CD4-positive, alpha-beta T cell treated with Interferon alpha-2 for 1 hour (primary cell): ENCODE measurements at places on chromosomes 12 and 14.

- DNase-seq = peak; percentile 85
These were observed 79.9 kb downstream of the HECTD1 start for GRCh38 chr14:31127690-31128089.

DNA sequence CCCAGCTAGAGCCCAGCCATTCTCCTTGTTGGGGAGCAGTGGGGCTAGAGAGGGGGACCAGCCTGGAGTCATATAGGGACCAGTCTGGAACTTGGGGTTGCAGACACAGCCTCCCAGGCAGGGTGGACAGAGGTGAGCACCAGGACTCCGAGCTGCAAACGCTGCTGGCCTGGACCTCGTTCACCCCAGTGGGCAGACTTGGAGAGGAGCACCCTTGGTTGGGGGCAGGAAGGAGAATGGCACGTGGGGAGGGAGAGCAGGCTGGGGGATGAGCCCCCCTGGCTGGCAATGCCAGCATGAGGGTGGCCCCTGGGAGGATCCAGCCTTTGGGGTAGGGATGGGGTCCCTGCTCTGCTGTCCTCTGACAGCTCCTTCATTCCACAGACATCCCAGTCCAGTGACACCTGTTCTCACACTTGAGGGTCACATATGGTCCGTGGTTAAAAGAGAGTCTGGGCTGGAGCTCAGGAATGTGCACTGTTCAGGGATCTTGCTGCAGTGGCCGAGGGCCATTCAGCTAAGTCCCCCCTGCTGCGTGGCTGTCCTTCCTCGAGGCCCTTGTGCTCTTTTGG is 2.8 kb downstream of the LBHD2 start:
- DNase-seq = no peak

DNA sequence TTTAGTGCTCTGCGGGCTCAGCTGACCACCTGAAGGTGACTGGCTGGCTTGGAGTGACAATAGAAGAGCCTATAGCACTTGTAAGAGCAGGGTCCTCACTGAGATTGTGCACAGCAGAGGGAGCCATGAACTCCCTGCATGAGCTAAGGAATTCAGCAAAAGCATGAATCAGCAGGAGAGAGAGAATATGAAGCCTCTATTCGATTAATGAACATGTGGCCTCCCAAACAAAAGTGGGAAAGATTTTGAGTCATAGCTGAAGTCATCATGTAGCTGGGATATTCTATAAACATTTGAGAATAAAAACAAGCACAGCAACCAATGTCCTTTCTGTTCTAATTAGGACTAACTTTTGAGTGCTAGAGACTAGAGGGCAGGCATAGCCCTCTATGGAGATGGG is 626.6 kb downstream of the DIO2 start:
- no peak for DNase-seq

- DNase-seq = peak; percentile 9
These were observed 337.9 kb downstream of the AACS start for GRCh38 chr12:125402874-125403789.

- no peak for DNase-seq
These were observed 248.8 kb downstream of the KCNH5 start for GRCh38 chr14:62796431-62796830.

- DNase-seq = no peak
These were observed 109.1 kb downstream of the DYRK2 start for GRCh38 chr12:67757651-67758050.

GRCh38 chr12:121793440-121793837 is at the start of gene RHOF:
Gene RHOF, minus strand, starts transcription at chr12:121793688. Its CDS starts 55 bp downstream, at chr12:121793633.
- DNase-seq = peak; percentile 59

- no peak for DNase-seq
These were observed 36.3 kb upstream of the SLC2A13 start for GRCh38 chr12:40142001-40142744.

- DNase-seq = no peak
These were observed 107.5 kb downstream of the GPATCH2L start for GRCh38 chr14:76259029-76259735.

DNA sequence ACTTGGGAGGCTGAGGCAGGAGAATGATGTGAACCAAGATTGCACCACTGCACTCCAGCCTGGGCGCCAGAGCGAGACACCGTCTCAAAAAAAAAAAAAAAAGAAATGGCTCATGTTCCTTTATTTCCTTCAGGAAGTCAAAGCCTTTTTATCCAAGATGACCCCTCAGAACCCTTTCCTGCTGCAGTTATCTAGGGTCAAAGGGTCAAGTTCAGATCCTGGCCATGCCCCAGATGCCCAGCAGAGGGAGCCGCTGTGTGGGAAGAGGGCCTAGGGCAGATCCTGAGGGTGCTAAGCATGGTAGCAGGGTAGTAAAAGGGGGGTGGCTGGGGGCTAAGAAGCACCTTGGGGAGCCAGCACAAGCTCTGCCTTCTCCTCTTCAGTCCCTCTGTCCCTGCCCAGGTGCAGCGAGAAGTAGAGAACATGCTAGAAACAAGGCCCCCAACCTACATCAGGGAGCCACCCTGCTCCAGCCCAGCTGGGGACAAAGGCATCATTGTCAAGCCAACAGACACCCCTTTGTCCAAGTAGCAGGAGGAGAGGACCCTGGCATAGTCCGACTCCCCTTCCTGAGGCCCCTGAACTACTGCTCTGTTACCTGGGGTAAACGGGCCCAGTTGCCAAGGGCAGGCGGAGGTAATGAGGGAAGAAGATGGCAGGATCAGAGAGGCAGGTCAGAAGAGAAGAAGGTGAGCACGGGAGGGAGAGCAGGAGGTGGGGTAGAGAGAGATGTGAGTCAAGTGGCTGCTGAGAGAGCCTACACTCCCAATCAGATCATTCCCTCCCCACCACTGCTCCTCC is 6.5 kb downstream of the NFE2 start:
- DNase-seq = peak; percentile 67

- no peak for DNase-seq
These were observed 216.7 kb upstream of the SSTR1 start for GRCh38 chr14:37991027-37991426.

- DNase-seq = no peak
These were observed 58.8 kb upstream of the ISM2 start for GRCh38 chr14:77557391-77557790.

- DNase-seq = no peak
These were observed 40.7 kb downstream of the GPR135 start for GRCh38 chr14:59424341-59425071.

DNA sequence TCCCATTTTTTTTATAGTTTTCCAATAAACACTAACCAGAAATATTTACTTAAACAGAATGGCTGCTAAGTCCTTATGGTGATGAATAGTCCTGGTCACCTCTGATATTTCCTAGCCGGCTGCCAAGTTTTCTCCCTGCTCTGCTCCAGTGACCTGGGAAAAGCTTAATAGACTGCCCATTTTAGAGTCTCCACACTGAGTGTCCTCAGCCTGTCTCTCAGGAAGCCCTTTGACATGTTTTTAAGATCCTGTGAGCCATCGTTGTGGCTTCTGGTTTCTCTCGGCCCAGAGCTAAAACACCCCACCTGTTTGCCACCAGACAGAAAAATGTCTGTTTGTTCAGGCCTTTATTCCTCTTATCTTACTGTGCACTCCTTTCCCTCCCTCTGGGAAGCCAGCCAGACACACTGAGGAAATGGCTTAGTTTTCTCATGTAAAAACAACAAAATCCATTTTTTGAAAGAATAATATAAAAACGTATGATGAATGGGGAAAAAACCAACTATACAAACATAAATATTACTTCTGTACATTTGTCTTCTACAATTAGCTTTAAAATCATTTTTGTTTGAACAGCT is 25.4 kb upstream of the ALDH2 start:
- no peak for DNase-seq

DNA sequence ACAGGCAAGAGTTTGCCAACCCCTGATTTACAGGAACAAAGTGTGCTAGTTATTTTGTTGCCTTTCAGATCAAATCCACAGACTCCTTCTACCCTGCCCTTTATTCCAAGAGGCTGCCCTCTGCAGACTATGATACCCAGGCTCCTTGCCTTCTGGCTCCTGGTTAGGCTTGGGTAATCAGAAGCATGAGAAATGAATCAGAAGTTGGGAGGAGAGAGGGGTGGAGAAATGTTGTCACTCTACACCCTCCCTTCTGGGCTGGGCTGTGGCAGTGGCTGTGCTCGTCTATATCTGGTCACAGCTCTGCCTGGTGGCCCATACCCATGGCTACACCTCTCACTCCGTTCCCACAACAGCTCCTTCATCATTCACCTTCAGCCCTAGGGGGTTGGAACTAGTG is 204.6 kb upstream of the PLXNC1 start:
- DNase-seq = no peak

- no peak for DNase-seq
These were observed 9.9 kb downstream of the KMT2D start for GRCh38 chr12:49050507-49051372.

DNA sequence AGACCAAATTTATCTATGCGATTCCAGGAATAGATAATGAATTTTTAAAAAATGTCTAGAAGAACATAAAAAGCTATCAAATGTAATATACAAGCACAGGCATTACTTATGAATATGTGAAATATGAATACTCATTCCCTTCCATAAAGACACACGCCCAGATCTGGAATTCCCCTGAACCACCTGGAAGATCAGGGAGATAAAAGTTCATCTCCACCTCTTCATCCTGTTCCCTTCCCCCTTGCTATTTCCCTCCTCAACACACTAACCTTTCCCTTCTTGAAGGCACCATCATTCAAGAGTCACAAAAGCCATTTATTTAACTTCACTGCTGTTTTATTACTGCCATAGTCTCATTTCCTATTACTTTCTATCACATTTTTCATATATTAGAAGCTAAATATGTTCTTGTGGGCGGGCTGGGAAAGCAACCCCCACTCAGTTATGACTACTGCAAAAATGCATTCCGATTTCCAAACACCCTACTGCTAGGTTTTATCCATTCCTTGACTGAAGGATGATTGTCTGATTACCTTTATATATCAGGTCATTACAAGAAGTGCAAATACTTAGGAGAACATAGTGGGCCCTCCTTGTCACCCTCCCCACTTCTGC is 16.1 kb downstream of the FGD6 start:
- no peak for DNase-seq

GRCh38 chr12:52331039-52331438 is 9.8 kb upstream of the KRT83 start:
- no peak for DNase-seq

GRCh38 chr12:26153421-26154154 is 28.8 kb upstream of the BHLHE41 start:
- no peak for DNase-seq

- no peak for DNase-seq
These were observed 28.9 kb downstream of the COX16 start for GRCh38 chr14:70330596-70330995.

DNA sequence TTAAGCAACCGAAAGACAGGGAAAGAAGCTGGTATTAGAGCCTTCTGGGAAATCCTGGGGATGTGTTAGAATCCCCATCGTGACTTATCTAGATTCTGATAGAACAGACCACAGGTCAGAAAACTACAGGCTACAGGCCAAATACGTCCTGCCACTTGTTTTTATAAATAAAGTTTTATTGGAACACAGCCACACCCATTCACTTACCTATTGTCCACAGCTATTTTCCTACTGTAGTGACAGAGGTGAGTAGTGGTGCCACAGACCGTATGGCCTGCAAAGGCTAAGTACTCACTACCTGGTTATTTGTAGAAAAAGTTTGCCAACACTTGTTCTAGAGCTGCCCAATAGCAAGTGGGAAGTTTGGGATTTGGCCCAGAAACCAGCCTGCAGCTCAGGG is 53.8 kb downstream of the HRK start:
- no peak for DNase-seq

DNA sequence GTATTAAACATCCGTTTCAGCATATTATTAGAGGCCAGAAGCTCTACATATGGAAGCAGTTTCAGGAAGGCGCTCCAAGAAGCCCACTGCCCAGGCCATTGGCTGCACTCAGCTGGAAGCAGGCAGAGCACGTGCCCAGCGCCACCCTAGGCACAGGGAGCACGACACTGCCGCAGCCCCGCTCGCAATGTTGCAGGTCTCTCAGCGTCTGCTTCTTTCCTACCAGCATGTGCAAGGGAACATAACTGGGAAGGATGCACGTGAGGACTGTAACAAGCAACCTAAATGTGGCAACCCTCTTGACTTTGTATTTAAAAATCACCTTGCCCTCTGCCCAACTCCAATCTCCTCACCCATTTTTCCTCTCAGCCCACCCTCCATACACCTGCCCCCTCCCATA is 3.5 kb downstream of the TMEM132D start:
- no peak for DNase-seq

DNA sequence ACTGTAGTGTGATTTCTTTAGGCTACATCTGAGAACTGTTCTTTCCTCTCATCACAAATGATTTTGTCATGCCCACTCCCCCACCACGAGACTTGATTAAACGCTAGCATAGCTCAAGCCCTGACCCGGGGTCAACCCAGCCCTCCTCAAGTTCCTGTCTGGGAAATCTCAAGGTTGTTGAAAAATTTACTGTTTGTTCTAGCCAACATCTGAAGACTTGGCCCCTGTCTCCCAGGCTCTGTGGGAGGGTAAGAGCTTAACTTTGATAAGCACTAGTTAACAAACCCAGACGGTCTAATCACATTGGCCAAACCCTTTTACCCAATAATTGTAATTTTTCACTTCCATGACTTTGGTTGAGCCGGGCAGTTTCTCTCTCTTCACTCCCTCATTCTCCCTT is 86.2 kb upstream of the AMIGO2 start:
- DNase-seq = no peak

DNA sequence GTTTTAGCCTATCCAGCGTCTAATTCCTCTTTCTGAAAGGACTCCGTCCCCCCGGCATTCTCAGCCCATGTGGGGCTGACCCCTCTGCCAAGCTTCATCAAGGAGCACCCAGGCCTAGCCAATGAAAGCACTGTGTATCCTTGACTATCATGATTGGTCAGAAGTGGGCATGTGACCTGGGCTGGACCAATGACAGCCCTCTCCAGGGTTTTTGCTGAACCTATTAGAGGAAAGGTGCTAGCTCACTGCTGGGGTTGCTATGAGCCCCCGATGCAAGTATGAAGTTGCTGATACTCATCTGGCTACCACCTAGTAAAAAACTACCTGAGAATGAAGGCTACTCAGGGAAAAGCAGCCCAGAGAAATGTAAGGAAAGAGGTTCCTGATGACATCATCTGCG is 68.1 kb downstream of the LRRC74A start:
- DNase-seq = no peak

- peak; percentile 50 for DNase-seq
These were observed 21.6 kb downstream of the NCOR2 start for GRCh38 chr12:124545508-124546418.
